ENCODE measurements at places on chromosomes 7 and 10. TPM values are rescaled to one million over a fixed set of nuclear protein-coding genes. Genes with fewer than 3 reads are reported as not detected.

DNA sequence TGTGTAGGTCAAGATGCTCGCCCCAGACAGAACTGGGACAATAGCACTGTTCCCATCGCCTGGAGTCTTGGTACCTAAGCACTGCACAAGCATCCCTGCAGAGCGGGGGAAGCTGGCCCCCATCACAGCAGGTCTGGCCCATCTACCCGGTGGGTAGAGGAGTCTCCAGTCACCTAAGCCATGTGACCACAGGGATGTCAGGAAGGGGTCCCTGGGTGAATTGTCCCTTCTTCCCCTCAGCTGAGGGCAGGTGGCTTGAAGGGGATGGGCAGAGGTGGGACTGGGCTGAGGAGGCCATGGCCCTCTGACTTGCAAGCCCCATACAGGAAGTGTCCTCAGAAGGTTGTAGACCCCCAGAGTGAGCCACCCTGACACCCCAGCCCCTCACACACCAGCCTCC, 39.7 kb downstream of the FRMPD2 start:
- DNase-seq = no peak

- no peak for DNase-seq
Observed at GRCh38 chr7:28957064-28957750, 923 bp downstream of the TRIL start.

DNA sequence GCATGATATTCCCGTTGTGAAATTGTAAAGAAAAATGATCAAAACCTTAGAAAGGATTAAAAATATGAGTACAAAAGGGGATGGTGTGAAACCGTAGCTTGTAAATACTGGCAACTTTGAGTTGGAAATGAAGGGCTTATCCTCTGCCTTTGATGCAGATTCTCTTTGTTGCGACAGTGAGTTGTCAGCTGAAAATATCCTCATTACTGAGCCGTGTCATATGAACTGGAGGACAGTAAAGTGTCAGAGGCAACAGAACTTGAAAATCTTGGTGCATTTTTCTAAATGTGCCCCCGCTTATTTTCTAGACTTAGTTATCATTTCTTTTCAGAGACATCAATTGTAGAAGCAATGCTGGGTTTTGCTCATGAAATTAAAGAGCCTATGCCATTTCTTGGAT, 170.5 kb upstream of the NPS start:
- DNase-seq = no peak

SLC35G1 gene
- total RNA-seq = 1.6 TPM

DNA sequence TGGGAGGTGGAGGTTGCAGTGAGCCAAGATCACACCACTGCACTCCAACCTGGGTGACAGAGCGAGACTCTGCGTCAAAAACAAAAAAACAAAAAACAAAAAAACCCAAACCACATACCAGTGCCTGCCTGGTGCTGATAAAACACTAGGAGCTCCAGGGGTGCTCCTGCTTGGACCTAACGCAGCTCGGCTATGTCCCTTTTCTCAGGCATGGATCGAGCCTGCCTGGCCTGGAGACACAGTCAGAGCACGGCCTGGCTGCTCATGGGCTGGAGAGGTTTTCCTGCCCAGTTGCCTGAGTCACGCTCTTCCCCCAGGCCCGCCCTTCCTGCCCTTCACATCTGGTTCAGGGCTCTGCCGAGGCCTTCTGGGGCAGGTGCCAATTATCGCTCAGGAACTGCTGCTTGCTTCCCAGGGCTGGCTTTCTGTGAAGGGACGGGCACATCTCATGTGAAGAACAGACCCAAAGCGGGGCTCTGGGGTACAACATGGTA, 12.6 kb upstream of the NPFFR1 start:
- peak; percentile 44 for DNase-seq

DNA sequence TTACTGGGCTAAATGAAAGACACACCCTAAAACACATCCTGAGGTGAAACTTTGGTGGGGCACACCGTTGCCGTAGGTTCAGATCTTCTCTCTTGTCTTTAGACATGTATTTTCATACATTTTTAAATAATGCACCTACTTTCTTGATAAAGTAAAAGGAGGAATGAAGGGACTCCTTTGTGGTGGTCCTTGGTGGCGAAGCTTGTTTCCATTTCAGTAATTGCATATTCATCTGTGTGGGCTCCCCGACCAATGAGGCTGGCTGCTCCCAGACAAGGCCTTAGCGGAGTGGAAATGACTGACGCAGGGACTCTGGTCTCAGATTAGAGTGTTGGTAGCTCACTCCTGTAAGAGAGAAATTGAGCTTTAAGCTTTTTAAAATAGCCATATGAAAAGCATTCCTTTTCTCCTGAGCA, 815 bp downstream of the CCSER2 start:
- DNase-seq = no peak

GRCh38 chr7:15915686-15916293, 229.3 kb upstream of the MEOX2 start:
- no peak for DNase-seq

- no peak for DNase-seq
Observed at GRCh38 chr10:46079831-46080585, 33.9 kb upstream of the MSMB start.

LRRC61 gene
- total RNA-seq = 11.7 TPM

EPO gene
- total RNA-seq = not detected

DNA sequence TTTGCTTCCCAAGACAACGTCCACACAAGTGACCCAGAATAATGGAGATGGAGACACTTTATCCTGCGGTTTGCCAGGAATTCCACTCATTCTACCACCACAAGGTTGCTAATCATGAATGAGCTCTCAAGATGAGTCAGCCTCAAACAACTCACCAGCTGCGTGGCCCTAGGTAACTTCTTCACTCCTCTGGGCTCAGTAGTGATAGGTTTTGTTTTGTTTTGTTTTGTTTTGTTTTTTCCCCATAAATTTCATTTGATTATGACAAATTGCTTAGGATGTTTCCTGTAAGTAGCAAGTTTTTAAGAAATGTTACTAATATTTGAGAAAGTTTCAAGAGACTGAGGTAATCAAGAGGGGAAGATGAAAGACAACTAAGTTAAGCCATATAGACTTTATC, 286.8 kb downstream of the PARD3 start:
- DNase-seq = no peak

CALML5 gene
- total RNA-seq = not detected

TMEM176B gene
- 304 TPM for total RNA-seq

GRCh38 chr7:32916006-32916405, 24.4 kb upstream of the KBTBD2 start:
- no peak for DNase-seq

Data from mucosa of gallbladder (tissue), 1 donor.